Lower leg skin (tissue), 4 donors: ENCODE measurements at places on chromosomes 3 and 15.

GRCh38 chr15:66364944-66365528, 8.6 kb upstream of the TIPIN start:
- DNase-seq: no peak

- peak; percentile 54 for DNase-seq
Observed at GRCh38 chr3:127544192-127544802, 46.2 kb downstream of the TPRA1 start.

DNA sequence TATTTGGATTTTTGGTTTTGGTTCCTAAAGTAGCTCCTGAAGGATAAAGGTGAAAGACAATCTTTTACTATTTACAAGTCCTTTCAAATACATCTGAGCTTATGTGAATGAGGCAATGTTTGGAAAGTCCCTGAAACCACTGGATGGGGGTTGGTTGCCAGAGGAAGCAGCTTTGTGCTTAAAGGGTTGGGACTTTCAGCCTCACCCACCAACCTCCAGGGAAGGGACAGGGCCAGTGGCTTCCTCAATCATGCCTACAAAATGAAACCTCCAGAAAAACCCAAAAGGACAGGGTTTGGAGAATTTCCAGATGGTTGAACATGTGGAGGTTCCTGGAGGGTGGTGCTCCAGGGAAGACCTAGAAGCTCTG, 20.9 kb upstream of the ABHD17C start:
- DNase-seq: no peak

DNA sequence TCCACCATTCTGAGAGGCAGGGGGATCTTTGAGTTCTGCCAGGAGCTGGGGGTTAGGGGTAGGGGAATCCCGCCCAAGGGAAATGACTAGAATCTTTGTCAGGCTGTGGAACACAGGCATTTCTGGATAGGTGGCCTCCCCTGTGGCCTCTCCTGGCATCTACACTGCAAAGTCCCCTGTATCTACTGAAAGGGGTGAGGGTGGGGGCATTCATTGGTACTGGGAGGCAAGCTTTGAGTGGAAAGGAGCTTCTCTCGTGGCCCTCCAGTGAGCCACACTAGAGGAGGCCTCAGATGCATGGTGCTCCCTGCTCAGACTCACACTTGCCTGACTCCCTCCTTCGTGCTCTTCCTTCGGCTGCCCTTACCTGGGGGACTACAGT, 59.9 kb downstream of the CCNL1 start:
- no peak for DNase-seq

DNA sequence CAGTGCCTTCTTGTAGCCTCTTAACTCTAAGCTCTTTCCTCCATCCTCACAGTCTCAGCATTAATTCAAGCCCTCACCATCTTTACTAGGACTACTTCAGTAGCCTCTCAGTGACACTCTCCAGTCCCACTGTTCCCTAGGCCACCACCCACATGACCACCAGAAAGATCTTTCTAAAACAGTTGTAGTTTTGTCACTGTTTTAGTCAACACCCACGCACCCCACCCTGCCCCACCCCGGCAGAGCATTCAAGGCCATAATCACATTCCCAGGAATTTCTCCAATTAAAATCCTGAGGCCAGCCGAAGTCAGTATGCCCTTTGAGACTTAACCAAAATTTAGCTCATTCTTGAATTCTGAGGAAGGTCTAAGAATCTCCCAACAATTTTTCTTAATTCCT, 31.2 kb upstream of the PSMD6 start:
- no peak for DNase-seq

GRCh38 chr3:128859630-128860029, 19.8 kb upstream of the ACAD9 start:
- no peak for DNase-seq

DNA sequence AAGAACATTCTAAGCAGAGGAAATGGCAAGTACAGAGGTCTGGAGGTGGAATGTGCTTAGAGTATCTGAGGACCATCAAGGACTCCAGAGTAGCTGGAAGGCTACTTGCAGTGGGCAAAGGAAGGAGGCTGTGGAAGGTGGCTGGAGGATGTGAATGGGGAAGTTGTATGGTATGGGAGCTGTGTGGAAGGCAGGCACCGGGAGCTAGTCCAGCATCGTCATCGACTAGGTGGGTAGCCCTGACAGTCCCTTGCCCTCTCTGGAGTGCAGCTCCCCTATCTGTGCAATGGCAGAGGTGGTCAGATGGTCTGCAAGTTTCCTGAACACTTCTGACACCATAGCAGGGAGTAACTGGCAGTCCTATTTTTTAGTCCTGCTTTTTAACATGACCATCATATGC, 19.3 kb downstream of the CCDC13 start:
- peak; percentile 61 for DNase-seq

DNA sequence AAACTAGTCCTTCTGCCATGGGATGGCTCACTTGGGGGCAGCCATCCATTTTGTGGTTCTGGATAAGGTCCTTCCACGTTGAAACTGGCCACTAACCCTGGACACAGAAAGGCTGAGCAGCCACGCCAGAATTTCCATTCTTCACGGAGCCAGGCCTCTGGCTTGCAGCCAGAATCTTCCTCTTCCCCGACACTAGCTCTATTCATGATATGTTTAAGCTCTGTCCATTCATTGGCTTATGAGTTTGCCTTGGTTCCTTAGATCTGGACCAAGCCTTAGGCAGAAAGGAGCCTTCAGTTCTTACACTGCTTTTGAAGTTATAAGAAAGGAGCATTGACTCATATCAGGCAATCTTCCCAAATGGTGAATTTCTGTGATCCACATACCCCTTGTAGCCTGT, 288.4 kb upstream of the GOLGA6L4 start:
- DNase-seq: no peak

- DNase-seq: no peak
Observed at GRCh38 chr15:81311752-81312464, 12.0 kb downstream of the STARD5 start.

DNA sequence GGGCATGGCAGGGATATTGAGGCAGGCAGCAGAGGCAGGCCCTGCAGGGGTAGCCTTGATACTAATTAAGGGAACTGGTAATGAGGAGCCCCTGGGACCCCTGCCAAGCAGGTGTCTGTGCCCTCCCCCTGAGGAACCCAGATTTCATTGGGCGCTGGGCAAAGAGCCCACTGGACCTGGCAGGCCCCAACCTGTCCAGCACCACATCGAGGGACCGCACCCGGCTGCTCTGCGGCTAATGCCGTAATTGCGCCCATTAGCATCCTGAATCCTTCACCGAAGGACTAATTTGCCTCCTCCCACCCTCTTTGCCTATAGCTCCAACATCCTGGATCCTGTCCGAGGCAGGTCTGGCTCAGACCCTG, 13.7 kb upstream of the SEMA3B start:
- no peak for DNase-seq

DNA sequence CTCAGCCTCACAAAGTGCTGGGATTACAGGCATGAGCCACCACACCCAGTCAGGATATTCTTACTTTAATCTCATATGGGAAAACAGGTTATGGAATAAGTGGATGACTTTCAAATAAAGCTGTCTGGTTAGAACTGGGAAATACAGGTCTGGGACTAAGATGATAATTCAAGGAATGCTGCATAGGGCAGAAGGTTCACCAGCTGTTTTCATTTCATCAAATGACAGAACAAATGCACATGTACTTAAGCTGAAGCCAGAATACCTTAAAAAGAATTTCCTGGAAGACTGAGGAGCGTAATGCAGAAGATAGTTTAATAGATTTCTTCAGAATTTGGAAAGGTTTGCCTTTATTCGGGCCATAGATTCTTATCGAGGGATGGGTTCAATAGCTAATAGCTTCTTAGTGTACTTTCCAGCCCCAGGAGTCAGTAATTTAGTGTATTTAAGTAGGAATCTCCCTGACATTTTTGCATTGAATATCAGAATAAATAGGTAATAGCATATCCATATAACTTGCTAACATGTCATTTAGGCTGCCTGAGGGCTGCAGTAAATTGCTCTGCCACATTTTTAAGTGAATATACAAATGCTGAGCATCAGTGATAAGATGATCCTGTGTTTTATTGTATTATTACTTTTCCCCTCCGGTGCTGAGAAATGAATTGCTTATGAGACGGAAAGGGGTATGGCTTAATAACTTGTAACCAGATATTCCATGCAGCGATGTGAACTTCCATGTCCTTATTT, 40.3 kb upstream of the ZNF770 start:
- DNase-seq: no peak

DNA sequence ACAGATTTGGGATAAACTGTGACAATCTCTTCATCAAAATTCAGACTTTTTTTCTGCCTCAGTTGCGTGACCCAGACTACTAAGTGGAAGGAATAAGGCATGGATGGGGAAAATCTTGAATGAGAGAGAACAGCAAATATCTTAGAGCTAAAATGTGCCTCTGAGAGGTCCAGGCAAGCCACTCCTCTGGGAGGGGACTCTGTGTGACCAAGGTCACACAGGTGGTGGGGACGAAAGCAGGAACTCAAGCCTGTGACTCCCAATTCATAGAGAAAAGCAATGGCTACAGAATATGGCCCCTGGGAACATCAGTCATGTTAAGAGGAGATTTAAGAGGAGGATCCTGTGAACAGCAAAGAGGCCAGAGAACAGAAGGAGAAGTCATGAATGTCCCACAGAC, 268.1 kb downstream of the FOXP1 start:
- DNase-seq: no peak

DNA sequence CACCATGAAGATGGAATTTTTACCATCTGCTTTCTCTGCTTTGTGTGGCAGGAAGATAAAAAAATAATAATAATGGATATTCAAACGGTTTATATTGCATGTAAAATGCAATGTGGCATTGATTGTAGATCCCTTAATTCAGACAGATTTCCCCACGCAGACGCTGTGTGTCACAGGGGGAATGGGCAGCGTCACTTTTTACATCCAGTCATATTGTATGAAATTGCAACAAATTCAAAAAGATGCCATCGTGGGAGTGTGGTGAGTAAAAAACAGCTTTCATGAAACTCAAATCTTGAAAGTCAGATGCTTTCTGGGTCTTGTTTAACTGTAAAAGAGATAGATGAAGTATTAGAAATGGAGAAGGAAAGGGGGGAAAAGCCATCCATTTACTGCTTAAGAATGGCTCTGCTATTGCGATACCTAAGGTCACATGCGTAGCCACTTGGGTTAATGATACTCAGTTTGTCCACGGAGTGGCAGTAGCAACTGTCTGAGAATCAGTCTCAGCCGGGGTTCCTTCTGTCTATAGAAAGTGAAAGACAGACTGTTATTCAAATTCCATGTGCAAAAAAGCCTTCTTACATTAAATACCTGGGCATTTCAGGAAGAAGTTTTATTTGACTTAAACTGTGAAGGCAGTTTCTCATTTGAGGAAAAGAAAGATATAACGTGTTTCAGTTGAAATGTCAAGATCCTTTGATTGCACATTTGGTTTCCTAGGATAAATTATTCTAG, 28.5 kb downstream of the BTD start:
- no peak for DNase-seq

- DNase-seq: no peak
Observed at GRCh38 chr3:60758171-60758570, 493.1 kb downstream of the FHIT start.

DNA sequence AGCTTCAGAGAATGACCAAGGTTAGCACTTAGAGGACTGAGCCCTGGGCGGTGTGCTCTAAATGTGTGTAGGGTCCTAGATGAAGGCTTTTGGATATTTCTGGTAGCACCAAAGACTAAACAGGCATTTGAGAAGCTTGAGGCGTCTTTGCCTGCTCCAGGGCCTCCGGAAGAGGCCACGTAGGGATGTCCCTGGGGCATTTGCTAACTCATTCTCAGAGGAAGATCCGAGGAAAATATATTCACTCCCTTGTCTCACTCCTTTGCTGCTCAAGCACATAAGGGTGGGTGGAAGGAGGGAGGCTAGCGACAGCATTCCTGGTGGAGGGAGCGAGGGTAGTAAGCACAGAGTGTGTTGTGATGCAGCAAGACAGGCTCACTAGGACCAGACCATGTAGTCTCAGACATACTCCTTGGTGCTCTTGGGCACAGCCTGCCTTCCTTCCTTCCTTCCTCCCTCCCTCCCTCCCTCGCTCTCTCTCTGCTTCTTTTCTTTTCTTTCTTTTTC, 38.5 kb upstream of the XCR1 start:
- DNase-seq: no peak

GRCh38 chr3:53354945-53355498, 7.7 kb upstream of the DCP1A start:
- no peak for DNase-seq

DNA sequence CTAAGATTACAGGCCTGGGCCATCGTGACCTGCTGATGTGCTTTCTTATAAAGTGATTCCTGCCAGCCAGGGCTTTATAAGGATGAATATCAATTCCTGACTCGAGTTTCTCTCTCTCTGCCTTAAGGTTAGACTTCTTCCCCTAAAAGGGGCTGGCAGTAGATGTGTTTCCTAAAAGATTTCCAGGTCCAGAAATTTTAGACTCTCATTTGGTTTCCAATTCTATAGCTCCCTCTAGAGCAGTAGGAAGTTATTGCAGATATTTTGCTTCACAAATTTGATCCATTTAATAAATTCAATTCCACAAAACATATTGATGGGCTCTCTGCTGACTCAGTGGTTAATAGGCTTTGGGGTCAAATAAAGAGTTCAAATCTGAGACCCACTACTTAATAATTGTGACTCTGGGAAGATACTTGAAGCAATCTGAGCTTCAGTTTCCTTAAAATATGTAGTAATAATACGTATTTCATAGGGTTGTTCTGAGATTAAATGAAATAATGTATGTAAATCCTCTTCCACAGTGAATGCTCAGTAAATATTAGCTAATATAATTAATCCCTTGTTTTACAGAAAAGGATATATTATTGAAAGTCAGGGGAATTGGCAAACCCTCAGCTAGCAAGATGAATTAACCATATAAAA, 2.1 kb downstream of the TRIM69 start:
- no peak for DNase-seq

DNA sequence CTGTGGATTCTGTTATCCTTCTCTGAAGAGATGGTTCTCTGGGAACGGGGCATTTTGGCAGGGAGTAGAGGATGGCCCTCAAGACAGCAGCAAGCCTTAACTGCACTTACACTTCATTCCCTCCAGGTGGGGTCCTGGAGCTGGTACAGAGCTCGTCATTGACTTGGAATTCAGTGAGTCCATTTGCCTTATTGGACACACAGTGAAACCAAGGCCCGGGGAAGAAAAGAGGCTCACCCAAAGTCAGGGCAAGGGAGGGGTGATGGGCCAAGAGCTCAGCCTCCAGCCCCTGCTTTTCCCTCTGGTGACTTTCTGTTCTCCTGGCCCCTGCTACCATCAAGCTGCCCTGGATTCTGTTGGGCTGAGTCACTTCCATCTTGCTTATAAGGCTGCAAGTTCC, 125.6 kb downstream of the ETFA start:
- no peak for DNase-seq

DNA sequence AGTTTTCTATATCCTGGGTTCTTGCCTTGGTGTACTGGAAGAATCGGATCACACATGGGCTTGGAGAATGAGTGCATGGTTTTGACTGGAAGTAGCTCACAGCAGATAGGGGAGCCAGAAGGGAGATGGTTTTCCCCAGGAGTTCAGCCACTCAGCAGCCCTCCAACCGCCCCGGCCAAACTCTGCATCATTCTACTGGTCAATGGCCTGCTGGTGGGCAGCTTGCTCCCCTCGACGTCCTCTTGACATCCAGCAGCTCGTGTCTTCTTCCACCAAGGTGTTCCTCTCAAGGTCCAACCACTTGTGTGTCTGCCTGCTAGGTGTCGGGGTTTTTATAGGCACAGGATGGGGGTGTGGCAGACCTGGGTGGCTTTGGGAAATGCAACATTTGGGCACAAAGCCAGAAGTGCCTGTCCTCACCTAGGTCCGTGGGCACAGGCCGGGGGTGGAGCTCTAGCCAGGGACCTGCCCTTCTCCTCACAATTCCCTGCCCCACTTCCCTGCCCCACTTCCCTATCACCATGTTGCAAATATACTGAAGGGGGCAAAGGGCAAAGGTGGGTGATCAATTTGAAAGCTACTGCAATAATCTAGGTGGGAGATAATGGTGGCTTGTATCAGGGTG, 3.0 kb upstream of the GTPBP8 start:
- no peak for DNase-seq

GRCh38 chr3:73072634-73073033, 11.2 kb downstream of the EBLN2 start:
- no peak for DNase-seq
